Neural crest cell (in vitro differentiated cells): ENCODE measurements at places on chromosomes 16 and 17. TPM values are rescaled to one million over a fixed set of nuclear protein-coding genes. Genes with fewer than 3 reads are reported as not detected.

The GRB7 gene
- not detected in 2 replicates for total RNA-seq

The GNPTG gene
- 32.8 and 38.3 TPM in 2 replicates for total RNA-seq

The MT3 gene
- not detected in 2 replicates for total RNA-seq

The ZNF19 gene
- 6.4 and 7.4 TPM in 2 replicates for total RNA-seq

The QRICH2 gene
- 10.6 and 12.3 TPM in 2 replicates for total RNA-seq

The ZSCAN10 gene
- not detected in 2 replicates for total RNA-seq

DNA sequence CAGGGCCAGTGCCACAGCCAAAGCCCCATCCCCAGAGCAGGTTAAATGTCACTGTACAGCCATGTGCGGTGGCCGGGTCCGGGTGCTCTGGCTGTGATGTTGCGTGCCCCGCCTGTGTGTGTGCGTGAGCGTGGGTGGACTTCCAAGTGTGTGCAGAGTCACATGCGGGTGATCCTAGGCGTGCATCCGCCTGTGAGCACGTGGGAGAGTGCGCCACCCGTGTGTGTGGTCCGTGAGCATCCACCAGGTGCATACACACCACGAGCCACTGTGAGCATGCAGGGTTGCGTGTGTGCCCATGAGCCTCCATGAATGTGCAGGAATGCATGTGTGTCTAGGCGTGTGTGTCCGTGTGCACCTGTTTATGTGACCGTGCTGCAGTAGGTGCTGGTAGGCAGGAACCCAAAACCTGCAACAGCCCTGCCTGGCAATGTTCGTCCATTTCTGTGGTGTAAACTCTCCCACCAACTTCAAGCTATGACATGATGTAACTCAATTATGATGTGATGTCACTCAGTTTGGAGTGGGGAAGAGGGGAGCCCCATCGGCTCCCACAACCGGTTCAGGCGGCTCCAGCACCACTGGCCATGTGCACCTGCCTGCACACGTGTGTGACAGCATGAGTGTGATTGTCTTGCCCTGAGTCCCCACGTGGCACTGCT, 37.6 kb upstream of the ACSF3 start:
- no peaks in the 10 kb centered on the region for H3K36me3 ChIP-seq
- H3K27ac ChIP-seq: no peak overlapping the region
- H3K4me1 ChIP-seq: no peaks in the 10 kb centered on the region
- H3K4me3 ChIP-seq: no peak overlapping the region
- H3K27me3 ChIP-seq: no peaks in the 10 kb centered on the region

GRCh38 chr16:668519-669171, 713 bp downstream of the RHOT2 start:
- H3K36me3 ChIP-seq: no peaks in the 10 kb centered on the region
- no peaks in the 10 kb centered on the region for H3K27me3 ChIP-seq
- peaks cover 4% of the 10 kb centered on the region for H3K4me1 ChIP-seq
- no peak overlapping the region for H3K27ac ChIP-seq
- peak overlapping the region; percentile 84 for H3K4me3 ChIP-seq

- H3K4me3 ChIP-seq: no peak overlapping the region
- H3K27me3 ChIP-seq: no peaks in the 10 kb centered on the region
- no peak for DNase-seq
- H3K27ac ChIP-seq: no peak overlapping the region
- peaks cover 26% of the 10 kb centered on the region for H3K4me1 ChIP-seq
These were observed 115.2 kb downstream of the PITPNC1 start for GRCh38 chr17:67492251-67492740.

GRCh38 chr17:4499431-4500190, 930 bp downstream of the SPNS2 start:
- H3K4me1 ChIP-seq: peaks cover 4% of the 10 kb centered on the region
- H3K27me3 ChIP-seq: peaks cover 78% of the 10 kb centered on the region
- DNase-seq: peak; percentile 19
- peak overlapping the region; percentile 50 for H3K4me3 ChIP-seq
- H3K27ac ChIP-seq: no peak overlapping the region
- no peaks in the 10 kb centered on the region for H3K36me3 ChIP-seq

GRCh38 chr17:45171338-45172231, 9.9 kb downstream of the HEXIM2 start:
- peaks cover 35% of the 10 kb centered on the region for H3K4me1 ChIP-seq
- H3K36me3 ChIP-seq: no peaks in the 10 kb centered on the region
- peak overlapping the region; percentile 19 for H3K4me3 ChIP-seq
- H3K27ac ChIP-seq: peak overlapping the region; percentile 83
- H3K27me3 ChIP-seq: no peaks in the 10 kb centered on the region

GRCh38 chr17:15348021-15348420, 6.6 kb upstream of the TEKT3 start:
- no peaks in the 10 kb centered on the region for H3K4me1 ChIP-seq
- H3K27ac ChIP-seq: no peak overlapping the region
- peaks cover 32% of the 10 kb centered on the region for H3K27me3 ChIP-seq
- H3K4me3 ChIP-seq: no peak overlapping the region
- no peak for DNase-seq

GRCh38 chr17:9729034-9729650, 62.2 kb downstream of the DHRS7C start:
- no peak overlapping the region for H3K4me3 ChIP-seq
- DNase-seq: no peak
- H3K36me3 ChIP-seq: peaks cover 3% of the 10 kb centered on the region

DNA sequence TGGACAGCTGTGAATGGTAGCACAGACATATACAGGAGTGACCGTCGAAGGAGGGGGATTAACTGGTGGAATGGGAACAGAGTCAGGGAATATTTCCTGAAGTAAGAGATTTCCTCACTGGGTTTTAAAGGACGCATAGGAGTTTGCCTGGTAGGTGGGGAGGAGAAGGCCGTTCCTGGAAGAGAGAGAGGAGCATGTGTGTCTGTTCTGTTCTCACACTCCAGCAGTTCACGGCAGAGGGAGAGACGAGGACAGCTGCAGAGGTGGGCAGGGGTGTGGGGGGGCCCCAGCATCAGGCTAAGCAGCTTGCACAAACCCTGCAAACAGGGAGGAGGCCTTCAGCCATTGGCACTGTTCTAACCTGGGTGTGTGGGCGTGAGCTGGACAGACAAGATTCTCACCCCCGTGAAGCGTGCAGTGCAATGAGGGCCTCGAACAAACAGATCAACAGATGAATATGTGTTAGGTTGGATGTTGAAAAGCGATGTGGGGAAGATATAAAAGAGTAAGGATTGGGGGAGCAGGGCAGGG, 85.3 kb upstream of the GSE1 start:
- peaks cover 25% of the 10 kb centered on the region for H3K27me3 ChIP-seq
- no peak overlapping the region for H3K27ac ChIP-seq
- H3K36me3 ChIP-seq: no peaks in the 10 kb centered on the region
- peaks cover 34% of the 10 kb centered on the region for H3K4me1 ChIP-seq
- DNase-seq: no peak
- no peak overlapping the region for H3K4me3 ChIP-seq

GRCh38 chr16:30122604-30123160, 338 bp downstream of the MAPK3 start:
- H3K27ac ChIP-seq: peak overlapping the region; percentile 91
- H3K36me3 ChIP-seq: no peaks in the 10 kb centered on the region
- H3K27me3 ChIP-seq: no peaks in the 10 kb centered on the region
- DNase-seq: no peak
- H3K4me3 ChIP-seq: peak overlapping the region; percentile 90

GRCh38 chr17:66713533-66714042, 121.3 kb upstream of the CACNG5 start:
- peak overlapping the region; percentile 35 for H3K27ac ChIP-seq
- H3K36me3 ChIP-seq: peaks cover 7% of the 10 kb centered on the region
- DNase-seq: no peak
- H3K27me3 ChIP-seq: peaks cover 8% of the 10 kb centered on the region
- H3K4me1 ChIP-seq: peaks cover 75% of the 10 kb centered on the region
- no peak overlapping the region for H3K4me3 ChIP-seq

DNA sequence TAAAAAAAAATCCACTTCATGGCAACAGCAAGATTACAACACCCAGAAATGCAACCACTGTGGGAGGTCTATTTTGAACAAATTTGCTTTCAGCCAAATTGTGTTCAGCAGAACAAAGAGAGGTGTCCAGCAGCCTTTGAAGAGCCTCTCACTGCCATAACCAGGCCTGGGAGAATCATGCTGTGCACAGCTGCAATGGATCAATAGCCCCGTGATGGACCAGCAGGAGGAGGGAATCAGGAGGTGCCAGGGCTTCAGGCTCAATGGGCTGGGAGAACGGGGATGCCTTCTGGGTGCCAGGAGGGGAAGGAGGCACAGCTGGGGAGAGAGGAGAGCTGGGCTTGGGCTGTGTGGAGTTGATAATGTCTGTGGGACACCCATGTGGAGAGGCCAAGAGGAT, 366.2 kb upstream of the EEF2KMT start:
- H3K36me3 ChIP-seq: no peaks in the 10 kb centered on the region
- peaks cover 5% of the 10 kb centered on the region for H3K4me1 ChIP-seq
- no peak overlapping the region for H3K4me3 ChIP-seq
- peak overlapping the region; percentile 88 for H3K27ac ChIP-seq
- DNase-seq: no peak

DNA sequence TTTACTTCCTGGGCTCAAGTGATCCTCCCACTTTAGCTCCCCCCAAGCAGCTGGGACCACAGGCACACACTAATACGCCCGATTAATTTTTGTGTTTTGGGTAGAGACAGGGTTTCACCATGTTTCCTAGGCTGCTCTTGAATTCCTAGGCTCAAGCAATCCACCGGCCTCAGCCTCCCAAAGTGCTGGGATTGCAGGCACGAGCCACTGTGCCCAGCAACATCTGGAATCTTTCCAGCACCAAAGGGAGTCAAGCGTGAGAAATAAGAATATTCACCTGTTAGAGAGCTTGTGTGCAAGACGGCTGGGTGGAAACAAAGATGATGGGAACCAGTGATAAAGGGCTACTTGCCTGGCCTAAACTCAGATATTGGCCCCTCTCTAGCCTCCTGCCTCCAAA, 14.2 kb upstream of the ALOX12B start:
- H3K36me3 ChIP-seq: no peaks in the 10 kb centered on the region
- peaks cover 25% of the 10 kb centered on the region for H3K27me3 ChIP-seq
- DNase-seq: no peak
- no peaks in the 10 kb centered on the region for H3K4me1 ChIP-seq
- H3K4me3 ChIP-seq: no peak overlapping the region

- H3K4me1 ChIP-seq: no peaks in the 10 kb centered on the region
- DNase-seq: no peak
- H3K36me3 ChIP-seq: peaks cover 29% of the 10 kb centered on the region
- no peak overlapping the region for H3K4me3 ChIP-seq
- H3K27me3 ChIP-seq: no peaks in the 10 kb centered on the region
These were observed 12.0 kb upstream of the EVPL start for GRCh38 chr17:76039121-76039520.

DNA sequence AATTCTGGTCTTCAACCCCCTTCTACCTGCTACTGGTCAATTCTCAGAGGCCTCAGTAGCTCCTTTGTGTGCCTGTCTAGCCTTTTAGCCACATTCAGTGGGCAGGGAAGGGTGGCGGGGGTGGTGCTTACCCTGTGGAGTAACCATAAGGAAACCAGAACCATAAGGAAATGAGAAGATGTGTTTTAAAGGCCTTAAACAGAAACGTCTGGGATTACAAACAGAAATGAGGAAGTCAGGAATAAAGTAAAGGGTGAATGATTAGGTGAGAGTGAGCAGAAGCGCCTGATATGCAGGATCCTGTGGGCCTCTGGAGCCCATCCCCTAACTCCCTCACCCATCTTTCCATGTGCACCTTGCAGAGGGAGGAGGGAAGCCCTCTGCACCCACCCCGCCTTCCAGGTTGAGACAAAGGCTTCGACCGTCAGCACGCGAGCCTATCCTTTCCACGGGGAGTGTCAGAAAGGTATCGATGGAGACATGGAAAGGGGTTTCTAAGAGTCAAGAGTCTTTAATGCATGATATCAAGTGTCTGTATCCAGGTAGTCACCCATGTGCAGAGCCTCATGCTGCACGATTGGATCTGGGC, 20.4 kb downstream of the KIAA0513 start:
- no peaks in the 10 kb centered on the region for H3K4me1 ChIP-seq
- no peaks in the 10 kb centered on the region for H3K36me3 ChIP-seq
- H3K27me3 ChIP-seq: no peaks in the 10 kb centered on the region
- H3K4me3 ChIP-seq: no peak overlapping the region
- H3K27ac ChIP-seq: no peak overlapping the region

GRCh38 chr17:68684949-68685357, 83.8 kb upstream of the FAM20A start:
- no peaks in the 10 kb centered on the region for H3K4me1 ChIP-seq
- H3K4me3 ChIP-seq: no peak overlapping the region
- H3K27me3 ChIP-seq: no peaks in the 10 kb centered on the region
- H3K36me3 ChIP-seq: peaks cover 2% of the 10 kb centered on the region
- DNase-seq: no peak

- no peak overlapping the region for H3K27ac ChIP-seq
- no peak overlapping the region for H3K4me3 ChIP-seq
- no peaks in the 10 kb centered on the region for H3K27me3 ChIP-seq
- H3K4me1 ChIP-seq: peaks cover 30% of the 10 kb centered on the region
- H3K36me3 ChIP-seq: no peaks in the 10 kb centered on the region
These were observed 5.1 kb downstream of the KIFC3 start for GRCh38 chr16:57797216-57797525.

DNA sequence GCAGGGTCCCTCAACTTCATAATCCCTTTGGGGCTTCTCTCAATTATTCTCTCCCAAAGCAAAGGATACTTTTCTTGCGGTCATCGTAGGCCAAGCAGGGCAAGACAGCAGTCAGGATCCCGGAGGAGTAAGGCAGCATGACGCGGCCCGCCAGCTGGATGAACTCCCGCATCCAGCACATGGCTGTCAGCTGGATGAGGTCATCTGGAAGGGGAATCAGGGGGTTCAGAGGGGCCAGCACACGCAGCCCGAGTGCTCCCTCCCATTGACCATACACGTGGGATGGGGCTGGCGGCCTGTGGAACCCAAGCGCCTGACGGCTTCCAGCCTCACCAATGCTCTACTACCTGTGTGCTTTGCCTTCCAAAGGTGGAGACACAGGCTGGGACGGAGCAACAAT, 19.2 kb downstream of the VAC14 start:
- no peak overlapping the region for H3K4me3 ChIP-seq
- H3K27ac ChIP-seq: no peak overlapping the region

DNA sequence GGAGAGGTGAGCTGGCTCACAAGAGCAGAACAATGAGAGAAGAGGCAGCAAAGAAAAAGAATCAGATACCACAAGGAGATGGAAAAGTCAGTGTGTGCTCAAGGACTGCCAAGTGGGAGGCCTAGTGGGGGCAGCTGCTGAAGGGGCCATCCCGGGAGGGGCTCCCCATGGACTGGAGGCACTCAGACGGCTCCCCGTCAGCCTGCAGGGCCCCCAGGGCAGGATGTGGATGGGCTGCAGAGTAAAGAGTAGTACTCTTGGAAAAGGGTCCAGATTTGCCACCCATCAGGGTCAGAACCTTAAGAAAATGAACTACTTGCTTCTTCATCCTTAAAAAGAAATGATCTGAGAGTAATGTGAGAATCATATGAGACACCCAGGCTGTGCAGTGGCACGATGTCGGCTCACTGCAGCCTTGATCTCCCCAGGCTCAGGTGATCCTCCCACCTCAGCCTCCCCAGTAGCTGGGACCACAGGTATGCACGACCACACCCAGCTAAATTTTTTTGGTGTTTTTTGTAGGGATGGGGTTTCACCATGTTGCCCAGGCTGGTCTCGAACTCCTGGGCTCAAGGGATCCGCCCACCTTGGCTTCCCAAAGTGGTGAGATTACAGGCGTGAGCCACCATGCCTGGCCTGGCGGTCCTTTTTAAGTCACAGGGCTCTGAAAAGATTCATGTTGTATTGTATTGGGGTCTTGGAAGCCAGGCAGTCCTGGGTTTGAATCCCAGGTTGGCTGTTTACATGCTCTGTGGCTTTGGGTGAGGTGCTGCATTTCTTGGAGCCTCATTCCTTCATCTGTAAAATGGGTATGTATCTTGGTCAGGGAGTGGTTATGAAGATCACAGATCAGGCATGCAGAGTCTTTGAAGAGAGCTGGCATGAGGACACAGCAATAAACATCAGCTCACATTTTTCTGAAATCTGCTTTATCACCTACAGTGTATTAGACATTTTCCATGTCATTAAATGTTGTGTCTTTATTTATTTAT, 15.1 kb downstream of the ACSF2 start:
- no peak overlapping the region for H3K27ac ChIP-seq
- no peaks in the 10 kb centered on the region for H3K36me3 ChIP-seq
- no peak for DNase-seq
- peaks cover 3% of the 10 kb centered on the region for H3K4me1 ChIP-seq
